ENCODE measurements at places on chromosomes 11 and 22.

GRCh38 chr11:937841-938261 lies 12.2 kb downstream of the AP2A2 start:
- no peak for DNase-seq

DNA sequence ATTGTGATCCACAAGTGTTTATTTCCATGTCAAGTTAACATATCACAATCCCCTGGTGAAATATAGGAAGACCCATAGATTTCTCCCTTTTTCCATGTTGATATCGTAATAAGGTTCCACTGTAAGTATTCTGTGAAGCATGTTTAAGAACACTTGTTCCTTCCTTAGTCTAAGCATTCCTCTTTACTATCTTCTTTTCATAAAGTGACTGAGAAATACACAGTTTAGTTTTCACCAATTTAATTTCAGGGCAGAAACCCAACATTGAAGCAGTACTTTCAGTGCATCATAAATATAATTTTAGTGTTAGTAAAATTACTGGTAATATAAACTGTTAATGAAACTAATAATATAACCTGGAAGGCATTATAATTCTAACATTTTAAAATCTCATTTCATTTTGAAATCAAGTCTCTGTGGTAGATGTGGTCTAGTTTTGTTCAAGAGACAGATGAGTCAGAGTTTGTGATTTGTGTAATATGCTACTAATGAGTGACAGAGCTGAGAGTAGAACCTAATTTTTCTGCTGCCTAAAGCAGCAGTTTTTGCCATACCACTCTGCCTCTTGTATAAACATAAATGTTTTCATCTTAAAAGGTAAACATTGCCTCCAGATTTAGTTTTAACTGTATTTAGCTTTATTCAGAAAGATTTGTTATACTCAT lies 79.4 kb downstream of the ATM start:
- no peak for DNase-seq

- no peak for DNase-seq
These were observed 2.9 kb upstream of the ABCC8 start for GRCh38 chr11:17479284-17480214.

- DNase-seq, result no peak
These were observed 68.2 kb upstream of the B3GAT1 start for GRCh38 chr11:134480136-134480712.

- no peak for DNase-seq
These were observed 102.2 kb downstream of the TRIM29 start for GRCh38 chr11:120035756-120036155.

- DNase-seq, result no peak
These were observed 4.9 kb upstream of the EI24 start for GRCh38 chr11:125564357-125564756.

- DNase-seq, result no peak
These were observed 1.7 kb downstream of the EED start for GRCh38 chr11:86246293-86246675.

GRCh38 chr11:88480223-88480622 lies 142.7 kb upstream of the CTSC start:
- DNase-seq, result no peak

DNA sequence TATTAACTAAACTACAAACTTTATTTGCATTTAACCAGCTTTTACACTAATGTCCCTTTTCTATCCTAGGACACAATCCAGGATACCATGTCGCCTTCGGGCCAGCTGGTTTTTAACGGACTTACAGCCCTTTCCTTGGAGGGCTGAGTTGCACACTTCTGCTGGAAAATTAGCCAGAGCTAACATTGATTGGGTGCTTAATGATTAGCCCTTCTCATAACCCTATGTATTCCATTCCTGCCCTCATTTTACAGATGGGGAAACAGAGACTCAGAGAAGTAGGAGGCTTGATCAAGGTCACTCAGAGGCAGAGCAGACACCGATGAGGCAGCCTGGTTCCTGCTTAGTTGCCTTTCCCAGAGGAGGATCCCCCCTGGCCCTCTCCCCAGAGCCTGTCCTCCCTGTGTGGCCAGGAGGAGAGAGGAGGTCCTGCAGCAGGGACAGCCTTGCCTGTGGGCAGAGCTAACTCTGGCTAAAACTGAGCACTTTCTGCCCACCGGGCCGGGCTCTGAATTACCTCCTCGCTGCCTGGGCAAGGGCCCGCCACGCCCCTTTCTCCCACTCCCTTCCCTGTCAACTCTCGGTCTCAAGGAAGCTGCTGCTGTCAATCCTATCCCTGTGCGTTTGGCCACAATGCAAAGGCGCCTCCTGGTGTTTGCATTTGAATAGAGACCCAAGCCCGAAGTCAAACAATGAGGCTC lies 59.6 kb upstream of the PAX6 start:
- no peak for DNase-seq

DNA sequence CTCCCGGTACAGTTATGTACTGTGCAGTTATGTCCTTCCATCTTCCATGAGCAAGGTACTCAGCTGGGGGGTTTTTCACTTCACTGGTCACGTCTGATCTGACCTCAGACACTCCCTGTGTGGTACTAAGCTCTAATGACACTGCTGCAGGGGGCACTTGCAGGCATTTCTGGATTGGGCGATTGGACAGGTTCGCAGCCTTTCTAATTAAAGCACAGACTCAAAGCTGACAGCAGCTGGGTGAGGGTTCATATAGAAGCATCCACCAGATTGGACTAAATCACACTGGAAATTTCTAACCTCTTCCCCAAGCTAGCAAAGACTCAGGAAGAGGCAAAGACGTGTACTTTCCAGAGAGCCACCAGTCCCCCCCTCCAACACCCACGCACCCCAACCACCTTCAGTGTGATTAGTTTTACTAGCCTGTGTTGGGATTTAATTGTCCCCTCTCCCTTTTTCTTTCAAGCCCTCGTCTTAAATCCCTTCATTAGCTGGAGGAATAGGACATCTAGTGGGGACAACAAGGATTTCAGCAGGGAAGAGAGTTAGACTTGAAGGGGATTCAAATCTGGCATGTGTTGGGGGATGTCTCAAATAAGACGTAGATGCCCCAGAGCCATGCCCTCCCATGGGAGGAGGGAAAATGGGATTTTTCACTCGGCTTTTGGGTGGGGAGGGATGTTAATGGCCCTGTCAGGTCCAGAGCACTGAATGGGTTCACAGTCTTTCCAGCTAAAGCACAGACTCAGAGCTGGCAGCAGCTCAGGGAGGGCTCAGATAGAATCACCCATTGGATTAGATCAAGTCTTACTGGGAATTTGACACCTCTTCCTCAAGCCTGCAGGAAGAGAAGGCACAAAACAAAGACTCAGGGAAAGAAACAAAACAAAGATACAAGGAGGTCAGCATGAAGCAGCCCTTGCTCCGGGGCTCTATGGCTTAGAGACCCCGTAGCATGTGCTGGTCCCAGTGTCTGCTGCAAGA lies 10.9 kb downstream of the INS start:
- DNase-seq, result no peak

GRCh38 chr22:20885557-20886323 lies 26.9 kb downstream of the SNAP29 start:
- no peak for DNase-seq

GRCh38 chr11:65685981-65686380 lies 23.3 kb upstream of the RELA start:
- no peak for DNase-seq

GRCh38 chr22:18023509-18024275 lies 669 bp downstream of the MICAL3 start:
- no peak for DNase-seq

GRCh38 chr11:91952056-91952455 lies 272.6 kb upstream of the FAT3 start:
- no peak for DNase-seq

- no peak for DNase-seq
These were observed 17.3 kb upstream of the NEU3 start for GRCh38 chr11:74971424-74971823.

GRCh38 chr22:19750507-19751490 lies 9.8 kb upstream of the TBX1 start:
- no peak for DNase-seq

DNA sequence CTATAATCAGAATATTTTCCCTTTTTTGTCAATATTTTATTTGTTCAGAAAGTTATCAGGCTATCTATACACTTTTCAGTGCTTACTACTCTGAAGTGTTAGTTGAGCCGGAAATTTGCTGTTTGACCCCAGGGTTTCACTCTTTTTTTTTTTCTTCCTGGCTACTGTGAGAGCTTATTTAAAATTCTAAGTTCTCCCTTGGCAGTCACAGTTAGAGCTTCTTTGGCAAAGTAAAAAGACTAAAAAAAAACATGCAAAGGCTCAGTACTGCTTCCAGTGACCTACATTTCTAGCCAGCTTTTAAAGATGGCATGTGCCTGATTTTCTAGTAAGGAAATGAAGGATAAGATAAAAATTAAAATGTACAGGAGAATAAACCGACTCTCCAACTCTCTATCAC lies 48.4 kb downstream of the ELP4 start:
- no peak for DNase-seq

- DNase-seq, result no peak
These were observed 49.8 kb downstream of the CLMP start for GRCh38 chr11:123145220-123145619.

GRCh38 chr11:61567286-61568061 lies 13.4 kb downstream of the SYT7 start:
- peak; percentile 72 for DNase-seq

DNA sequence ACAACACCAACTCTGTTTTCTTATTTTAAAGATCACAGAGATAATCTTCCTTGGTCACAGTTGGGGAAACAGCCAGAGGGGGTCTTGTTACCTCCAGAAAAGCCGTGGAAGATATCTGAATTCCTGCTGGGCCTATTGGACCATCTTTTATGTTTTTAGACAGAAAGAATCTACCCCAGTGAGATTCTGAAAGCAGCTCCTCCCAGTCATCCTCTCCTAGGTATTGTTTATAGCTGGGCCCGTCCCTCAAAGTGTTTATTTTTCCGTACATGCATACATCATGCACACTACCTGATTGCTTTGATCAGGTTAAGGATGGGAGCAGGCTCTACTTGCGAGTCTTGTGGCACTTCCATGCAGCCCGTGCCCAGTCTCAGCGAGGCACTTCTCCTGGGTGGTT lies 742.4 kb downstream of the NTM start:
- no peak for DNase-seq

GRCh38 chr11:8267831-8268529 lies 4.3 kb upstream of the LMO1 start:
- DNase-seq, result no peak

DNA sequence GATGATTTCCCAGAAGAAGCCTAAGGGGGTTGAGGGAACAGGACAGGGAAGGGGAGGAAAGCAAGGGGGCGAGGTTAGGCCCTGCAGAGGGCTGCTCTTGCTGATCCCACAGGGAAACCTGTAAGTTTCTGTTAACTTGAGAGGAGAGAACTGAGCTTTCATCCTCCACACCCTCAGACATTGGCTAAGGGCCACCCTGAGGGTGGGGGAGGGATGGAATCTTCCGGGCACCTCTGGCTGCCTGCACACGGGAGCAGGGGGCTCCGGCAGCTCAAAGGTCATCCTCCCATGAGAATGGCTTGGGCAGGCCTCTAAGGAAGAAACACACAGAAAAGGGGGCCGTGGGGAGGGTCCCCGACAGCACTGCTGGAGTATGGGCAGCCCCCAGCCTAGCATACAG lies 108.1 kb downstream of the TSPAN18 start:
- DNase-seq, result no peak

GRCh38 chr11:101765932-101766331 lies 148.9 kb upstream of the CEP126 start:
- no peak for DNase-seq

DNA sequence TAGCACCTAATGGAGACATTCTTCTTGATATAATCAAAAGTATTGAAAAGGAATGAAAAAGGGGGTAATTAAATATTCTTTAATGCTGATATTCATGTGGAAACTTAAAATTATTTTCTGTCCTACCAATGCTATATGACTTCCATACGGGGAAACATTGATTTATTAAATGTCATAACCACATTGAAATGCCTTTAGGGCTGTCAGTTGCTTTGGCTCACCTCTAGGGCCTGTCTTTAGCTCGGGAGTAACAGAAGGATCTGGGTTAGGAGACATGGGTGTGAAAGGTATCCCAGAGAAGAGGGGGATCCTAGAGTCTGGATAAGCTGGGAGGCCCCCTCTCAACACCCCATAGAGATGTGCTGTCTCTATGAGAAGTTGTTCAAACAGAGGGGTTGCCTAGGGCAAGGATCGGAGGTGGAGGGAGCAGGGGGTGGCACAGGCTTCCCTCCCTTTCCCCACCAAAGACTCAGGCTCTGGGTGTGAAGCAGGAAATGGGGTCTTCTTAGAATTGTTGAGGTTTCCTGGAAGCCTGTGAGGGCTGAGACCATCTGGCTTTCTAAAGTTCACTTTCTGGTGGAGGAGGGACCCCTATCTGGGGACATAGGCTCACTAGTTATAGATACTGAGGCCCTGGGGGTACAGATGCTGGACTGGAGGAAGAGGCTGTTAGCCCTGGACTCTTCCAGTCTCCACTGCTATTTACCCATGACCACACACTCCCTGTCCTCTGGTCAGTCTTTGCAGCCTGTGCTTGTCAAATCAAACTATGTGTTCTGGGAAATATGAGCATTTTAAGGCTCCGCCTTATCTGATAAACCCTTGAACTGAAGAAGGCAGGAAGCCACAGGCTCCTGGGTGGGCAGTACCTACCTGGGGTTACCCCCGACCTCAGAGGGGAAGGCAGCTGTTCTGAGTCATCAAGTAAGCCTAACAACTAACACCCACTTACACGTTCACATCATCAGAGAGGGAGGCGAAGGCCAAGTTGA lies 55.8 kb upstream of the RRAS2 start:
- peak; percentile 71 for DNase-seq

- no peak for DNase-seq
These were observed 165.6 kb upstream of the NAV2 start for GRCh38 chr11:19547044-19547443.

- DNase-seq, result no peak
These were observed 121.7 kb upstream of the ZBED5 start for GRCh38 chr11:10979529-10979928.

DNA sequence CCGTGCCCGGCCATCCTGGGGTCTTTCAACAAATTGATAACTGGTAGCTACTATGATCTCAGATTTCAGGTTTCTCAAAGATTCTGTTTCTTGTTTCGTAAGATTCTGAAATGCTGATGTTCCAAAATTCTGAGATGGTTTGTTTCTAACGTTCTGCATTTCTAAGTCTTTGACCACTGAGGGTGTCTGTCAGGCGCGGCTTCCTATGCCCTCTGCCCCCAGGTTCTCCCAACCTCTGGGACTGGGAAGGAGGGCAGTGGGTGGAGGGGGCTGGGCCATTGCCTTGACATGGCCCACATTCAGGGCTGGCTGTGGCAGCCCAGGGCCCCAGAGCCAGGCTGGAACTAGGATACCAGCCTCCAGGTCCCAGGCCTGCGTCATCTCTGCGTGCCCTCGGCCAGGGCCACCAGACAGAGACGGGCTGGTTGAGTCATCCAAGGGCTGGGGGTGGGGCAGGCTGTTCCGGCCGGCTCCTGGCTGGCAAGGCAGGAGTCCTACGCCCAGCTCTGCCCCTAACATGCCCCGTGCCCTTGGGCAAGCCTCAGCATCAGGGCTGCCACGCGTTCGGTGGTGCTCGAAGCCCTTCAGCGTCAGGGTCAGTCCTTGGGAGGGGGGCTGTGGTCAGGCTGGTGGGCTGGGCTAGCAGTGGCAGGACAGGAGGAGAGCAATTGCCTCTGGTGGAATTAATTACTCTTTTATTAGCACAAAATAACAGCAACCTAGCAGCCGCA lies 5.2 kb downstream of the TMEM134 start:
- no peak for DNase-seq

Measured in central memory CD8-positive, alpha-beta T cell (primary cell).